ENCODE measurements at places on chromosomes 2 and 18. TPM values are rescaled to one million over a fixed set of nuclear protein-coding genes. Genes with fewer than 3 reads are reported as not detected.

GRCh38 chr18:79928563-79928960 lies 22.9 kb downstream of the SLC66A2 start:
- no peak for DNase-seq

GRCh38 chr2:239277401-239278085 lies 123.3 kb downstream of the HDAC4 start:
- DNase-seq, result no peak

- DNase-seq, result no peak
These were observed 49.1 kb downstream of the ITGB1BP1 start for GRCh38 chr2:9374071-9374730.

GRCh38 chr2:212345966-212346365 lies 192.6 kb downstream of the ERBB4 start:
- DNase-seq, result no peak

DNA sequence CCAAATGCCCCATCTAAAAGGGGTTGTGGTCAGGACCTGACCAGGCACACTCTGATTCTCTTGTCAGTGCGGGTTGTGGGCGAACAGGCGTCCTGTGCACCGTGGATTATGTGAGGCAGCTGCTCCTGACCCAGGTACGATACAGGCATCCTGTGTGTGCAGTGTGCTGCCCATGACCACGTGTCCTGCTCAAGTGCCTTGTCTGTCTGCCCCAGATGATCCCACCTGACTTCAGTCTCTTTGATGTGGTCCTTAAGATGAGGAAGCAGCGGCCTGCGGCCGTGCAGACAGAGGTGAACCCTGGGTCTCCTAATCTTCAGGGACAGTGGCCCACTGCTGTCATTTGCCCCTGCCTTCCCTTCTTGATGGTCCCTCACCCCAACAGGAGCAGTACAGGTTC lies 14.6 kb downstream of the PTPN18 start:
- peak; percentile 90 for DNase-seq

DNA sequence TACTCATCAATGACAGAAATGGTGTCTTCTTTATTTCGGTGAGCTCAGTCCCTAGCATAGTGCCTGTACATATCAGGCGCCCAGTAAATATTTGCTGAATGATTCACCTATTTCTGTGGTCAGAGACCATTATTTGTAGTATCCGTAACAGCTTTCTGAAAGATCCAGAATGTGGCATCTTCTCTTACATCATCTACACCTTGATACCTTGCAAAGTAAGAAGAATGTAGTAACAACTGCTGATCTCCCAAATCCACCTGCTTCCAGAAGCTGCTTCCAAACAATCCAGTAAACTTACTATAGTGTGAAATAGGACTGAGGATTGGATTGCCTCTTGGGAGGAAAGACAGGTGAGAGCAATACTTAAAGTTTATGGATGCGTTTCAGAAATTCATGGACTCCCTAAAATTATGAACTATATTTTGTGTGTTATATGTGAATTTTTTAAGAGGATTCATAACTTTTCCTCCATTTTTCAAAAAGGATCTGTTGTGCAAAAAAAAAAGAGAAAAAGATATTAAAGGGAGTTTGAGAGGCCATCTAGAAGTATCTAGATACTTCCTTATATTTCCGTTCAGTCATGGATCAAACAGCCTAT lies 945 bp upstream of the ASXL2 start:
- no peak for DNase-seq

DNA sequence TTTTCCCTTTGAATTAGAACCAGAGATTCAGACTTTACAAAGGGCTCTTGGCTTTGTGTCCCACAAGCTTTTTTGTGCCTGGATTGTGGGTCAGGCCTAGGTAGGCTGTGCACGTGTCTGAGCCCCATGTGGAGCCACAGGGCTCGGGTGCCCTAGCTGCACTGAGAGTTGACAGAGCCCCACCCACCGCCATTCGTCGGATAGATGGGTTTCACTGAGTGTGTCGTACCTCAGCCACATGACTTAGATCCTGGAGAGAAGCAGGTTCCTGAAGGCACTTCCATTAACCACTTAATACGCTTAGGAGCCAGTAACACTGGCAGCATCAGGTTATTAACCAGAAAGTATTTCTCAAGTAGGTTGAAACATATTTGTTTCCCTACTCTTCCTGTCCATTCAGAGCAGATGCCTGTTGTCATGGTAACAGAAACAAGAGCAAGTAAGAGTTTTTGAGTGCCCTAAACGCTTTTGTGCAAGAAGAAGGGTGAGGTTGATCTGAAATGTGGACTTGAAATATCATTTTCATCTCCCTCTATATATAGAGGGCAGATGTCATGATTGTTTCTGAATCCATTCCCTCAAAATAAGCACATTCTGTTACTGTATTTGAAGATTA lies 30.0 kb downstream of the ADCYAP1 start:
- DNase-seq, result peak; percentile 37

GRCh38 chr2:219671279-219671678 lies 43.8 kb downstream of the SLC4A3 start:
- no peak for DNase-seq

DNA sequence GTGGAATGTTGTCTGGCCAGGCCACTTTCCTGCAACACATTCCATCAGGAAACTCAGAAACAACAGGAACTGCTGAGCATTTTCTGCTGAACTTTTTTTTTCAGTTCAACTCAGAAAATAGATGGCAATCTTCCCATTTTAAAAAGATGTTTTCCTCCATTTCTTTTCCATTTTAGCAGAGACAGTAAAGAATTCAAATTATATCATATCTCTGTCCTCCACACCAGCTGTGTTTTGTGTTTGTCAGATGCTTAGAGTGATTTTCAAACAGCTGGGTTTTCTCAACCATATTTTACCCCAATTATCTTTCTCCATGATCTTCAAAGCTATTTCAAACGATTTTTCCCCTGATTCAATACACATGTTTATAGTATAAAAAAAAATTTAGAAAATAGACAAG lies 713.4 kb downstream of the LRRTM4 start:
- DNase-seq, result no peak

SERPINB10 gene
- 2.3 TPM for total RNA-seq

RGPD8 gene
- 24.5 TPM for total RNA-seq

GRCh38 chr2:114714313-114714712 lies 271.9 kb downstream of the DPP10 start:
- DNase-seq, result no peak

DNA sequence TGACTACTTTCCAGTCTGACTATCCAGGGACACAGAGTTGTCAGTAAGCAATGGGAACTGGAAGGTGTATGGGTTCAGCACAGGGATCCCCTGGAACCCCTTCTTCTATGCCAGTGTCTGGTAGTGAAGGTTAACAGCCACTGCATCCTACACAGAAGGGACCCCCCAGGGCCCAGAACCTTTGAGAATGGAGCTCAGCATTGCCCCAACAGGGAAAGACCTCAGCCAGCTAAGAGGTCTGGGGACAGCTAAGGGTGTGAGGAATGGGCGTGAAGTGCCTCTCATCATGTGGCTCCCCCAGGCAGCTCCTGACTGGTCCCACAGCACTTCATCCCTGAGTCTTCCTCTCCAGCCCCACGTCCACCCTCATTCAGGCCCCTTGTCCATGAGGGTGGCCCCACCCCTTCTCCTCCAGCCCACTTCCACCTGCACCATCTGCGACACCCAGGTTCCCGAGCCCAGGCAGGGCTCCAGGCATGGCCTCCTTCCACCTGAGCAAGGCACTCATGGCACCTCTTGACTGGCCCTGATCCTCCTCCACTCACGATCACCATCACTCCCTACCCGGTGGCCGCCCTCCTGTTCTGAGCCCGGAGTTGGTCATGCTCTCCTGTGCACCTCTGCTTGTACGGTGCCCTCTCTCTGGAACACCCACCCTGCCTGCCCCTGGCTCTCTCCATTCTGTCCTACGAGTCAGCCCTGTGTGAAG lies 77.1 kb downstream of the SFXN5 start:
- no peak for DNase-seq

DNA sequence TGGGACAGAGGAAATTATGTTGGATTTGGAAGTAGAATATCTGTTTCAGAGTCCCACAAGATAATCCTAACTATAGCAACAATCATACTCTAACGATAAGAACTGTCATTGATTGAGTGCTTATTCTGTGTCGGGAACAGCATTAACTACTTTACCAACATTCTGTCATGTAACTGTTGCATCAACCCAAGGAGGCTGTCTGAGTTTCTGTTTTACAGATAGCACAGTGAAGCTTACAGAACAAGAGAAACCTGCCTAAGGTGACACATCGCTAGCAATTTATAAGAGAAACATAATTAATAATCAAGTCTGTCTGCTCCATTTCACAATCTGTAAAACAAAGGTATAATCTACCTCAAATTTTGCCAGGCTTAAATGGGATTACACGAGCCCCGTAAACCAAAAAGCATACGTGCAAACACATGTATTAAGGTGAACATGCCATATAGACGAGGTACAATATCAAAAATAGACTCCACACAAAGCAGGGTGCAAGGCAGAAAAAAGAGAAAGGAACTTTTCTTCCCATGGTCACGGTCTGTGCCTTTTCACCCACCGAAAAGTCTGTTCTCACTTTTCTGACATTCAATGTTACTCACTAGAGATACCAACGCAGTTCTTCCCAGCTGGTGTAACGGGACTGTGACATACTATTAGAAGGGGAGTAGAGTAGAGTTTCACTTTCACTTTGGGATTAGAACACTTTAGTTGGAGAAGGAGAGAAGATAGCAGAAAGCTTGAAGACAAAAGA lies 37.2 kb upstream of the SLC8A1 start:
- no peak for DNase-seq

DNA sequence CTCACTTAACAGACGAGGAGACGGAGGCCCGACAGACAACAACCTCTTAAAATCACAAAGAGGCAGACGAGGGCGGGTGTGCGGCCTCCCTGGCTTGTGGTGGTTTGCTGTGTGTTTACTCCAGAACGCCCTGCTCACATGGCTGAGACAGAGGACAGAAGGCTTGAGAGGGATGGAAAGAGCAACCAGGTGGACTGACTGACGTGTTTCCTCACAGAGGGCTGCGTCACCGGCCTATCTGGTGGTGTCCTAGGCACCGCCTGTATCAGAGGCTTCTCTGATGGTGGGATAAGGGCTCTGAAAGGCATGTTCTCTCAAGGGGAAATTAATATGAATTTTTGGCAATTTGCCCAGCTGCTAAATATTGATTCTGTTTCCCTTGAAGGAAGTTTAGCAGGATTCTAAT lies 47.0 kb upstream of the RALBP1 start:
- DNase-seq, result peak; percentile 91

DNA sequence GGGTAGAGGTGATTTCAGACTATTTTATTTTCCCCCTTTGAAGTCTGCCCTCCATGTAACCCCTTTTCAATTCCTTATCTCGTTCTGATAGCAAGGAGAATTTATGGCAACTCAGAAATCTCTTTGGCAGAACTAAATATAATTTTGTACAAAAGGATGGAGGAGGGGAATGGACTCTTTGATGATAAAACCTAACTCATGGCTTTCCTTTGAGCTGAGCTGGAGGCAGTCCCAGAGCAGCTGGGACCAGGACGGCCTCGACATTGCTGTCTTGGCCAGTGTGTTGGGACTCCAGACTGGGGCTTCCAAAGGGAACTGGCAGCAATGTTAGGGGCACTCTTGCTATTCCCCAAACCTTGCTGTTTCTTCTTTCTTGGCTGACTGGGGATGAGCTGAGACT lies 47.7 kb downstream of the PAX8 start:
- DNase-seq, result no peak

DNA sequence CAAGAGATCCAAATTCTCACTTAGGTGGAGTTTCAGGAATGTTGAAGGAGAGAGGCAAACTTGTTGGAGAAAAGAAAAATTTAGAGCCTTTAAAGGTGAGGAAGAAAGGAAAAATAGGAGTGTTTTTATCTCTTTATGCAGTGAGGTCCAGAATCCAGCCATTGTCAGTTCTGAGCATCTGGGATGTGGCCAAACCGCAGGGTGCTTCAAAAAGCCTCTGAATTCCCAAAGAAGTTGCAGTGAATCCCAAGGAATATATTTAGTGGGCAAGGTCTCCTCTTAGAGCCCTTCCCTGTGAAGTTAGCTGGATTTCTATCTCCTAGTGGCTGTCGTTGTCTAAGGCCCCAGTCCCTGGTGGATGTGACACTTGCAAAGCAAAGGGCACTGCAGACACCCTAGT lies 51.2 kb downstream of the MTCL1 start:
- DNase-seq, result no peak

DNA sequence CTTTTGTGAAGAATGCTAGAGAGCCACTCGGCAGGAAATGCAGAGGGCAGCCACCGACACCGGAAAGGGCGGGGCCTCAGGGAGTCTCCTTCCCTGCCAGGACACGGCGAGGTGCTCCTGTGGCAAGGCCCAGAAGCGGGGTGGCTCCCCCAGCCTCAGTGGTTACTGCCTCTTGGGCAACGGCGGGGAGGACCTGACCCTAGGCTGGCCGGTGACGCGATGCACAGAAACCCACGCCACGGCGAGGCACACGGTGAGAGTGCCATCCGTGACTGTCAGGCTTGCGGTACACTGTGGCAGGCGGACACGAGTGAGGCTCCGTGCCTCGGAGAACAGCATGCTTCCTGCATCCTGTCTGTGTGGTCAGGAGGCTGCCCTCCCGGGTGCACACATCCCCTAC lies 47.8 kb downstream of the ZAP70 start:
- DNase-seq, result no peak

DLX1 gene
- 0.17 TPM for total RNA-seq

Measured in esophagus muscularis mucosa (tissue), 4 donors.